HepG2 (cell line): ENCODE measurements at places on chromosomes 11 and 22.

GRCh38 chr11:17790453-17790852 is 55.9 kb downstream of the KCNC1 start:
- DNase-seq, result no peak

DNA sequence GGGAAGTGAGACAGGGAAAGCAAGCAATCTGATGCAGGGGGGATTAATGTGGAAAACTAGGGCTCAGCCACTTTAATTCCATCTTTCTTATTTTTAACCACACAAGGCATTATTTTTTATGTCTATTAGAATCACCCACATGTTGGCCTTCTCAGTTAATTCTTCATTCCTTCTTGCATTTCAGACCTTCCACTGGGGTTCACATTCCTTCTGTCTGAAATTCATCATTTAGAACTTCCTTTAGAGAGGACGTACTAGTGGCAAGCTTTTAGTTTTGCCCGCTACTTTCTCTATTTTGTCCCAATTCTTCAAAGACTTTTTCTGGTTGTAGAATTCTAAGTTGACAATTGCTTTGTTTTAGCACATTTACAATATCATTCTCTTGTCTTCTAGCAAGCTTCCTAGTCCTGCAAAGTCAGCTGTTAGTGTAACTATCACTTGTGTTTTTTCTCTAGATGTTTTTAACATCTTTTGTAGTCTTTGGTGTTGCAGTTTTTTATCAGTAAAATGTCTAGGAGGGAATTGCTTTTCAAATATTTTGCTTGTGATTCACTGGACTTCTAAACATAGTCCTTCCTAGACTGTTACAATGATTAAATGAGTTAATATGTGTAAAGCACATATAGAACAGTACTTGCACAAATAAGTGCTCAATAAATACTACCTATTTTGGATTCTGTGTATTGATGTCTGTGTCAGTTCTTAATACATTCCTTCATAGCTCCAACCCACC is 5.5 kb upstream of the NNMT start:
- DNase-seq, result no peak

- DNase-seq, result no peak
Measured at GRCh38 chr11:125211191-125211947, 46.8 kb downstream of the PKNOX2 start.

- no peak for DNase-seq
Measured at GRCh38 chr22:44119669-44120313, 60.9 kb upstream of the PARVG start.

- no peak for DNase-seq
Measured at GRCh38 chr11:109707411-109707810, 285.4 kb downstream of the C11orf87 start.

- no peak for DNase-seq
Measured at GRCh38 chr22:33114565-33114964, 56.4 kb upstream of the SYN3 start.

DNA sequence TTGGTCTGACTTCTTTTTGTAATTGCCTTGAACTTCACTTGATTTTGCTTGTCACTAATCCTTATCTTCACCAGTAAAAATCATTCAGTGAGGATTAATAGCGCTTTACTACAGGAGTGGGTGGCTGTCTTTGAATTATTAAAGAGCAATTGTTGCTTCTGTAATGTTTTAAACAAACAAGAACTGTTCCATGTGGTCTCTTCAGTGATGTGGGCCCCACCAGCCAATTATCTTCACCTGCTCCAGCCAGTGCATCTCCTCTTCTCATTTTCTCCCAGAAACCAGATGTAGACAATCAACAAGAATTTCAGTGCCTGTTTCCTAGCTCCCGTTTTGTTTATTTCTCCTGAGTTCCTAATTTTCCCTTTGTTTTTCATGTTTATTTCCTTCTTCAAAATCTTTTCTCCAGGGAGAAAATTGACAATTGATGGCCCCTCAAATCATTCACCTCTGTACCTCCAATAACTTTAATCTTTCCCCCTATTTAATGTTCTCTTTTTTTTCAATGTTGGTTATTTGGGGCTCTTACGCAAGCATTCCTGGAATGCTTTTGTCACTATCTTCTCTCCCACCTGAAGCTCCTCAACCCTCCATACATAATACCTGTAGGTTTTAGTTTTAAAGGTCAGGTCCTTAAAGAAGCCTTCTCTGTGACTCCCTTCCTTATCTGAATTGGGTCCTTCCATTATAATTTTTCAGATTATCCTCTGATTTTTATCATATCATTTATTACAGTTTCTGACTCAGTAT is 115.1 kb downstream of the ARFGAP2 start:
- DNase-seq, result no peak

DNA sequence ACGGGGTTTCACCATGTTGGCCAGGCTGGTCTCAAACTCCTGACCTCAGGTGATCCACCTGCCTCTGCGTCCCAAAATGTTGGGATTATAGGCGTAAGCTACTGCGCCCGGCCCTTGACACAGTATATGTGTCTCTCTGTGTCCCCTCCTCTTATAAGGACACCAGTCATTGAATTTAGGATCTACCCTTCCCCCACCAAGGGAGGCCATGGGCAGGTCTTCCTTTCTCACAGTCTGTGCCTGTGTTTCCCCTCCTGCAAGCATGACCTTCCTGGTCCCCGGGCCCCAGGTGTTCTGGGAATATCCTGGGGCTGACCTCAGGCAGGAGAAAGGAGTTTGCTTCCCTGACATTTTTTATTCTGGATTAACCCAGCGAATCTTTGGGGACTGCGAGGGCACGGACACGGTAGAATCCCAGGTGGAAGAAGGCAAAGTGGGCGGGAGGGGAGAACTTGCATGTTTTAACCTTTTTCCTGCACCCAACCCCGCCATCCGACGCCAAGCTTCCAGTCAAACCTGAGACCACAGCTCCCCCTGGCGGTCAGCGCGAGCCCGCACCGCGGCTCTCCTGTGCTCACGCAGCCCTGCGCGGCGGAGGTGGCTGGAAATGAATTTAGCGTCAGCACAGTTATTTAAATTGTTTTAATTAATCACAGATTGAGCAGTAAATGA is 42.1 kb upstream of the ISX start:
- DNase-seq, result no peak

DNA sequence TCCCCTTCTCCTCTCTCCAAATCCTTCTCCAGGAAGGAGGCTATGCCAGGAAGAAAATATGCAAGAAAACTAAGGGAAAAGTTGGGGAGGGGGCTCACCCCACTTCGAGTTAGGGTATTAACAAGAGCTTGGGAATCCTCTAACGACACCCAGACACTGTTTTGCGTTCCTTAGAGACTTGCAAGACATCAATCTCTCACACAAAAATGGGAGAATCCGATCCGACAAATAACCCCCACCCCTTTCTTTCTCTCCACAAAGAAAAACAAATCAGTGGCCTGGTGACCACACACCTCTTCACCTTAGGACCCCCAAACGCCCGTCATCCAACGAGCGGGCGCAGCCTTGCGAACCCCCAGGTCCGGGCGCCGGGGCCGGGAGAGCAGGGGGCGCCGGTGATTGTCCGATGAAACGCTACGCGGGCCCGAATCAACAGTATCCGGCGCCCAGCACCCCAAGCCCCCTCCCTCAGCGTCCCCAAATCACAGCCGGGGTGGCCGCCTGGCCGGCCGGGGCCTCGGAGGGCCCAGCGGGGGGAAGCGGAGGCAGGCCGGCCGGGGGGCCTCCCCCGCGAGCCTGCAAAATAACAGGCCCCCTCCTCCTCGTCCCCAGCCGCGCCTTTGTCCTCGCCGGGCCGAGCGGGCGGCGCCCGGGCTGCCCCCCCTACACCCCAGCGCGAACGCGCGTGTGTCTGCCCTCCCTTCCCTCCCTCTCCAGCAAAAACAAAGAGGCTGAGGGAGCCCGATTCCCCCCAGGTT is 690 bp downstream of the CSNK1E start:
- no peak for DNase-seq

- DNase-seq, result peak; percentile 35
Measured at GRCh38 chr11:1652771-1653540, 23.4 kb downstream of the KRTAP5-5 start.

DNA sequence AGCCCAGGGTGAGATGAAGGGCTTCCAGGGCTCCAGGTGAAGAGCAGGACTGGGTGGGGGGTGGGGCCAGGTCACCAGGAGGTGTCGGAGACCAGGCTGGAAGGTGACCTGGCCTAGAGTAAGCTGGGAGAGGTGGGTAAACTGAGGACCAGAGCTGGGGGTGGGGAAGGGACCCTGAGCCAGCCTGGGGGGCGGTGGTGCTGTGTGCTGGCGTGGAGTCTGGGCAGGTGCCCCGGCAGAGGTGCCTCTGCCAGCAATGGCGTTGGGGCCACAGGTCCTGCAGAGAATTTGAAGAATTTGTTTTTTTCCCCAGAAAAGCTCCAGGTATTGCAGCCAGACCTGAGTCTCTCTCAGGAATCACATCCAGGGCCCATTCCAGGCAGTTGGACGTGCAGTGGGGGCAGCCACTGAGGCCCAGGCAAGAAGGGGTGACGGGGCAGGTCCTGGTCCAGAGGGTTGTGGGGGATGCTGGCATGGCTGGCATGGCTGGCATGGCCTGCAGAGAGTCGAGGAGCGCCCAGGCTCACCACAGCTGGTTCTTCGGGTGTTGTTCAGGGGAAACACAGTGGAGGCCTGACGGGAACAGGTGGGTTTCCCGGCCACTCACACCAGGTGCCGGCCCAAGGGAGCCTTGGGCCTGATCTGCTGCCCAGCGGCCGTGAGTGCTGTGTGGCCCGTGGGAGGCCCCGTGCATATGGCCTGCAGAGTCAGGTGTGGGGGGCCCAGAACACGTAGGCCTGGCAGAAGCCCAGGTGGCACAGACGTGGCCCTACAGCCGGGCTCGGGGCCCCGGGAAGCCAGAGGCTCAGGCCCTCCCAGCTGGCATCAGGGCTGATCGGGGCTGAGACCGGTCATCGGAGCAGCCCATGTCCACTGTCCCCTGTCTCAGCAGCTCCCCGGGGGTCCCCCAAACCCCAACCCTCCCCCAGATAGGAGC is 6.4 kb upstream of the MUC6 start:
- DNase-seq, result no peak

- no peak for DNase-seq
Measured at GRCh38 chr11:111081021-111081511, 164.5 kb upstream of the POU2AF2 start.

- DNase-seq, result no peak
Measured at GRCh38 chr11:108522318-108522717, 24.1 kb upstream of the POGLUT3 start.

DNA sequence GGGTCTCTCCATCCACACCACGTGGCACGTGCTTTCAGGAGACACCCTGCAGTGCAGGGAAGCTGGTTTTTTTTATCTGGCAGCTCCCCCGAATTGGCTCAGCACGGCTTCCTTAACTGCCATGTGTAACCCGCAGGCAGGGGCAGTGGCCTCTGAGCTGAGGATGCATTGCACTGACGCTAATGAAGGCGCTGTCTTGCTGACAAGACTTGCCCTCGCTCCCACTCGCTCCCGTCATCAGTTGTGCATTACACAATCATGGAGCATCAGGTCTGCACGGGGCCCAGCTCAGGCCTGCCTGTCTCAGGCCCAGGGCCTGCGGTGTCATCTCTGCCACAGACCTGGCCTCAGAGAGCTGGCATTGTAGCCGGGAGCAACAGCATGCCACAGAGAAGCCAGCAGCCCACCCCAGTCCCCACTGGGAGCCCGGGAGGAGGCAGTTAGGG is 95.9 kb downstream of the ARHGAP8 start:
- DNase-seq, result no peak

GRCh38 chr11:12537778-12538401 is 136.3 kb upstream of the TEAD1 start:
- DNase-seq, result no peak

DNA sequence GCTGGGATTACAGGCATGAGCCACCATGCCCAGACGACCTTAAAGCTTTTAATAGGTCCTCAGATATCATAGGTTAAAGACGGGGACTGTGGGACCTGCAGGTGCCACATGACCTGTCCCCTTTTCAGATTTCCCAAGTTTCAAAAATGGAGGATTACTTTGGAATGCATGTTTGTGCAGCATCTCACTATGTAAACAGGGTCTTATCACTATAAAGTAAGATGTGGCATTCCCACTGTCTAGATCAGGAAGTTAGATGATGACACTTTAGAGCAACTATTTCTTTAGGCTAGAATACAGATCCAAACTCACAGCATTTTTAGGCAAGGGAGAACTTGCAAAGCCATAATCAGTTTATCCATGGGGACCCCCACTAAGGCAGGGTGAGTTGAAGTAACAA is 92.8 kb downstream of the USP35 start:
- DNase-seq, result no peak

- DNase-seq, result no peak
Measured at GRCh38 chr22:36321797-36322601, 65.8 kb downstream of the MYH9 start.

DNA sequence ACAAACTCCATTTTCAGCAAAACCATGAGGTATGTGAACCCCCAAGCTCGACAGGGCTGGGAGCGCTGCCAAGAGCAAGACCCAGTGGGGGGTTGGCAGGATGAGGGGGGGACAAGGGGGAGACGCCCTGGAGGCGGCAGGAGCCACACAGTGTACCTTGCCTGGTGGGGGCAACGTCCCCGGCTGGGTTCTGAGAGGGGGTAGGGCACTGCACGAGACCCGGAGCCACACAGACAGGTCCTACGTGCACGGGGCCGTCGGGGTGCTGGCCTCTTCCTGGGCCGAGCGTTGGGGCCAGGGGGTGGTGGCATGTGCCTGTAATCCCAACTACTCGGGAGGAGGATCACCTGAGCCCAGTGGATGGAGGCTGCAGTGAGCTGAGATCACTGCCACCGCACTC is 28.8 kb downstream of the TBX1 start:
- no peak for DNase-seq

- DNase-seq, result no peak
Measured at GRCh38 chr11:75981546-75981945, 166.5 kb downstream of the UVRAG start.

DNA sequence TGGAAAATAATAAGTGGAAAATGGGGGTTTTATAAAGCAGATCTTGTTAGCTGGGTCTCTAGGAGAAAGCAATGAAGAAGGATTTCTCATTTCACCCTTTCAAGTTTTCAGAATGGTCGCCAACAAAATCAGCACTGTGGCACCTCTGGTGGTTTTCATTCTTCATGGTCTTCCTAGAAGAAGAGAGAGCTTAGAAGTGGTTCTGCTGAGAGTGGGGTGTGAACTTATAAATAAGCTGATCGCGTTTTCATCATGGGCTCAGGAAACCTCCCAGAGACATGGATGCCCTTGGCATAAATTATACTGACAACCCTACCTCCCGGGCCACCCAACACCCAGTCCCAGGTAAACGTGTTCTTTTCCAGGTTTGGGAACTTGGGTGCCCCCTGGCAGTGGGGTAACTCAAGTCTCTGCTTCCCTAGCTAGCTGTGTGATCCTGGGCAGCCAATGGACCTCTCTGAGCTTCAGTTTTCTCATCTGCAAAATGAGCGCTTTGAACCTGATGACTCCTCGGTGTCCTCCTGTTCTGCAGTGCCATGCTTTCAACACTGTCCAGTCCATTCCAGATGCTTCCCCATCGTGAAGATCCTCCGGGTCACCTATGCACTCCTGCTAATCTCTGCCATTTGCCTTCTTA is 72.6 kb upstream of the GRAMD1B start:
- DNase-seq, result no peak

- DNase-seq, result no peak
Measured at GRCh38 chr22:17167486-17167885, 8.4 kb upstream of the HDHD5 start.

DNA sequence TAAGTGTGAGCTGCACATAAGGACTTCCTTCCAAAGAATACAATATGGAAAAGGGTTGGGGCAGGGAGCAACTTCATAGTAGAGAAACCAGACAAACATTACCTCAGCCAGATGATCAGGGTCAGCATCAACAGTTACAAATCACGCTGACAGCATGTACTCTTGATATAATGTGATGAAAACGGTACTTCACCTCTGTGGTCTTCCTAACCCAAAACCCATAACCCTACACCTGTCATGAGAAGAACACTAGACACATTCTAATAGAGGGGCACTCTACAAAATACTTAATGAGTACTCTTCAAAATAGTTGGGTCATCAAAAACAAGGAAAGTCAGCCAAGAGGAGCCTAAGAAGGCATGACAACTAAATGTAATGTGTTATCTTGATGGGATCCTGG is 43.9 kb downstream of the RRAS2 start:
- DNase-seq, result no peak
